CD4-positive, alpha-beta T cell treated with Interleukin-4 for 1 hour (primary cell): ENCODE measurements at places on chromosomes 6 and 20.

GRCh38 chr6:64712606-64713005 lies 994.4 kb downstream of the EYS start:
- no peak for DNase-seq

DNA sequence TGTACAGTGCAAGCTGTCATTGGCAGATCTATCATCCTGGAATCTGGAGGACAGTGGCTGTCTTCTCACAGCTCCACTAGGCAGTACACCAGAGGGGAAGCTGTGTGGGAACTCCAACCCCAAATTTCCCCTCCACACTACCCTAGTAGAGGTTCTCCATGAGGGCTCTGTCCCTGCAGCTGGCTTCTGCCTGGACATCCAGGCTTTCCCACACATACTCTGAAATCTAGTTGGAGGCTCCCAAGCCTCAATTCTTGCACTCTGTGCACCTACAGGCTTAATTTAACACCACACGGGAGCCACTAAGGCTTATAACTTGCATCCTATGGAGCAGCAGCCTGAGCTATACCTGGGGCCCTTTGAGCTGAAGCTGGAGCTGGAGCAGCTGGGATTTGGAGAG lies 43.0 kb upstream of the TRIM39 start:
- DNase-seq, result no peak

DNA sequence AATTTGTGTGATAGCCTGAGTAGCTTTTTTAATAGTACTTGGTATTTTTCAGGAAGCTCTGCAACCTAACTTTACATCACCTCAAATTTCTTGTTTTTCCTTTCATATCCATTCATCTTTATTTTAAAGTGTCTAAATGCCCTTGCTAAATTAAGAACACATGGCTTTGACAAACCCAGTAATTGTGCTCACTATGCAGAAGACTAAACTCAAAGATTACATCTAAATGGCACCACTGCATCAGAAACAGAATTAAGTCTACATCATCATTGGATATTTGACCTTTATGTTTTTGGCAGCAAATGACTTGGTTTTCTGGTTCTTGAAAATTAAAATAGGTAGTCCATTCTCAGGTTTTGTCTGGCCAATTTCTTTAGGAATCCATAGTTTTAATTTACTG lies 69.6 kb upstream of the HDGFL1 start:
- no peak for DNase-seq

DNA sequence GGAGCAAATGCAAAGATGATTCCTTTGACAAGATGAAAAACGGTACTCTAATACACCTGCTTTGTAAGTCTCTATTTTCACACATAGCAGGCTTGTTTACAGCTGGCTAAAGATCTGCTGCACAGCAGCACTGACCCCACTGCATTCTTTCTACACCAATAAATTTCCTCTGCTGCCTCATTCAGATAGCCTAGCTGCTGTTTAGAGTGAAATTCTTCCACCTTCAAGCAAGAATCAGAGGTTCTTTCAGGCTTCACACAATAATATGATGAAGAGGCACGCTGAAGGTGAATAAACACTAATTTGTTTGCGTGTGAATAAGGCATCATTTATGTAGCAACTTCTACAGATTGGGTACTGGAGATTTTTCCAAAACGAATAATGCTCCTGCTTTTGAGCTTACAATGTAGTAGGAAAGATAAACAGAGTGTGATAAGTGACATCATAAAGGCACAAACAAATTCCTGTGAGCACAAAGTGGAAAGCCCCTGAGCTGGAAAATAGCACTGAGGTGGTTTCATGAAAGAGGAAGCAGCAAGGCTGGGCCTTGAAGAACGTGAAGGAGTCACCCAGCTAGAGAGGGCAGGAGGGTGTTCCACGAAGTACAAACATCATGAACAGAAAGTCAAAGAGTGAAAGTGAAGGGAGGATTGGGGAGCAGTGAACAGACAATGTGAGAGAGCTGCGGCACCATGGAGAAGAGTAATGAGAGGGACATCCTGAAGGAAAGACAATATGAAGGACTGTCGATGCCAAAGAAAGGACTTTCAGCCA lies 543.4 kb downstream of the CD83 start:
- peak; percentile 83 for DNase-seq

- DNase-seq, result no peak
Measured at GRCh38 chr6:163579880-163580295, 165.4 kb downstream of the QKI start.
